ENCODE measurements at places on chromosomes 12 and 14. TPM values are rescaled to one million over a fixed set of nuclear protein-coding genes. Genes with fewer than 3 reads are reported as not detected.

DNA sequence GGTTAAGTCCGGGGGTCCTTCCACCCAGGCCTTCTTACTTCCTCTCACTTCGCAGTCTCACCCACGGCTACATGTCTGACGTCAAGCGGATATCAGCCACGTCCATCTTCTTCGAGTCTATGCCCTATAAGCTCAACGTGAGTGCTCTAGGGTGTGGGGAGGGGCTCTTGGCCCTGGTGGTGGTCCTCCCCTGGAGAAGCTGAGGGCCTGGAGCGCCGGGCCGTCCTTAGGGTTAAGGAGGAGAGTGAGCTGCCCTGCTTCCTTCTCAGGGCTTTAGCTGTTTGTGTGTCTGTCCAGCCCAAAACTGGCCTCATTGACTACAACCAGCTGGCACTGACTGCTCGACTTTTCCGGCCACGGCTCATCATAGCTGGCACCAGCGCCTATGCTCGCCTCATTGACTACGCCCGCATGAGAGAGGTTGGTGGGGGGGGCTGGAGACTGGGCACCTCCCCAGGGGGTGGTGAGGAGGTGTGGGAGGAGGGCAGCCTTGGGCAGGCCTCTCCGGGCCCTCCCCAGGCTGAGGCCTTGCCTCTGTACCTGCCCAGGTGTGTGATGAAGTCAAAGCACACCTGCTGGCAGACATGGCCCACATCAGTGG, 2.7 kb downstream of the SHMT2 start:
- DNase-seq = no peak

- no peak for DNase-seq
These were observed 107.3 kb downstream of the PIK3C2G start for GRCh38 chr12:18368594-18368993.

GRCh38 chr12:52715416-52715815, 12.1 kb upstream of the KRT77 start:
- no peak for DNase-seq

- DNase-seq = no peak
These were observed 167.4 kb downstream of the DICER1 start for GRCh38 chr14:94989946-94990345.

The CNIH1 gene
- 147 TPM for polyA plus RNA-seq

GRCh38 chr12:9334041-9334692, 126.0 kb upstream of the PZP start:
- no peak for DNase-seq

DNA sequence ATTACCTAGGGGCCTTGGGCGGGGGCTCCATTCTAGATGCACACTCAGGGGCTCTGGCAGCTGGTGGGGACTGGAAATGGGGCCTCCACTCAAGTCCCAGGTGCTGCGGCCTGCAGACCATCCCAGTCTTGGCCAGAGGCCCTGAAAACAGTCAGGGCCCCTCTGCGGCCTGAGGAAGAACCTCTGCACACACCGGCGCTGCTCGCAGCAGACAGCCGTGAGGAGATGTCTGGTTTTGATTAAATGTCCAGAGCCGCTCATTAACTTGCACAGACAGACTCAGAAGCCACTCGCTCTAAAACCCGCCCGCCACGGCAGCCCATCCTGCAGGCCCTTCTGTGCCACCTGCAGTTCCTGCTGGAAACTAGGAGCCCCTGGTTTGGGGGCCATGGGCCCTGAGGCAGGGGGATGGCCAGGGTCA, 36.4 kb upstream of the NCOR2 start:
- no peak for DNase-seq

DNA sequence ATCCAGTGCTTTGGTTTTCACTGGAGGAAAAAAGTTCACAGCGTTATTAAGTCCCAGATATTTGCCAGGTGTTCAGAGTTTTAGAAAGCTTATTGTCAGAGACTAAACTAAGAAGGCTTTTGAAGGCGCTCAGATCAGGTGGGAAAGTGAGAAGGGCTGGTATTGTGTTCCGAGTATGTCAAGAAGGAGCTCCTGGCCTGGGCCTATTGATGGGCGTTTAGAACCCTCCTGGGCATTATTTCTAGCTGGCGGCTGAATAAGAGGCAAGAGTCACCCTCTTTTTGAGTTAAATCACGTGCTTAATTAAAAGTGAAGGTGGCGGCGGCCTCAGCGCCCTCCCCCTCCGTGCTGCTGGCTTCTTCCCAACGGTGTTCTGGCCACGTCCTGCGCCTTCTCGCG, 20.9 kb upstream of the GNS start:
- DNase-seq = no peak

GRCh38 chr12:94705676-94706075, 55.3 kb upstream of the TMCC3 start:
- no peak for DNase-seq

Data from right renal pelvis (tissue), 4 donors.